ENCODE measurements at places on chromosomes 2 and 18.

DNA sequence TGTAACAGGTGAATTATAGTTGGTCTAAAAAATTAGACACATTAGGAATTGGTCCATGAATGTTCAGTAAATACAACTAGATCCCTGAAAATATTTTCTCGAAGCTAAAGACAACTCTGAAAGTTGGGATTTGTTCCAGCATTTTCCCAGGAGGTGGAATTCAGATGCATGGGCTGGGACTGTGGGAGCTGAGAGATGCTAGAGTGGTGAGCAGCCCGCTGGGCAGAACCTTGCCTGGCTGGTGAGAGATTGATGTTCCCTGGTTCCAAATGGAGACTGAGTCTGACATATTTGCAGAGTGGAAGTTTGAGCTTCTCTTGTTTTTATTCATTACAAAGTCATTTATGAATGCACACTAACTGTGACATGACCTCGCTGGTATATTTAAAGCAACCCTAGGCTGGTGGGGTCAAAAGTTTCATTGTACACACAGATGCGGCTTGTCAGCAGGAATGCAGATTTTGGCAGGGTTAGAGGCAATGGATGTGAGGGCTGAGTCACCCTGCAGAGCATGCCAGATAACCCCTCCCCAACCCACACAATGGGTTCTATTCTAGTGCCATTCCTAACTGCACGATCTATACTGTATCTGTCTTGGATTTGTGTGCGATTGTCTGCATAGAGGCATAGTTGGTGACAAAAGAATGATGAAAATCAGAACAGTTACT lies 23.5 kb upstream of the TMEM178A start:
- no peak for DNase-seq

DNA sequence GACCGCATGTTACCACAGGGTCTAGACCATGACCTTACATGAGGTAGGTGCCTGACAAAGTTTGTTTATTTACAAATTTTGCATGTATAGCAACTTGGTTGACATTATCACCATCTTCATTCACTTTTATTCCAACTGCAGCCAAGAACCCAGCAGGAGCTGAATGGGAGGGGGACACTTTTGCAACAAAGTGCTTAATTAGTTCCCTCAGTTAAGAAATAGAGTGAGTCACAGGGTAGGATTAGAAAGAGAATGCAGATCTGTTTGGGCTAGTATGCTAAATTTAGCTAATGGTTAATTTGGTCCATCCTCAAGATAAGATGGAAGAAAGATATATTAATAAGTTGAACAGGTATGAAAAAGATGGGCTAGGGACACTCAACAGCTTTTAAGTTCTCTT lies 678.9 kb downstream of the ARHGAP15 start:
- DNase-seq, result no peak

GRCh38 chr2:230903231-230904150 lies 21.6 kb downstream of the GPR55 start:
- DNase-seq, result no peak

DNA sequence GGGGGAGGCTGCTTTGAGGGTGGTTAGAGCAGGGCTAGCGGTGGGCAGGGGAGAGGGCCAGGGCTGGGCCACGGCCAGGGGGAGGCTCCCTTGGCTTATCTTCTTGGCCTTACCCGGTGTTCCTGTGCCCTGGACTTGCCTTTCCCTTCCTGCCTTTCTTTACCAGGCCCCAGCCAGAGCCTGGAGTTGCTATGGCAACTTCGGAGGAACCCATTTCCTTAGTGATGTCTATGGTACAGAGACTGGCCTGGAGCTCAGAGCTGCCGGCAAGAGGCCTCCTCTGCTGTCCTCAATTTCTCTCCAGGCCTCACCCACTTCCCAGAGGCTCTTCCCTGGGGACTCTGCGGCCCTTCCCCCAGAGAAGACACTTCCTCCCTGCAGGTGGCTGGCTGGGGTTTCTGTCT lies 11.5 kb downstream of the SPEG start:
- DNase-seq, result no peak

GRCh38 chr2:34162231-34162630 lies 563.1 kb upstream of the FAM98A start:
- no peak for DNase-seq

- DNase-seq, result no peak
Measured at GRCh38 chr2:20647738-20648137, 3.2 kb downstream of the HS1BP3 start.

DNA sequence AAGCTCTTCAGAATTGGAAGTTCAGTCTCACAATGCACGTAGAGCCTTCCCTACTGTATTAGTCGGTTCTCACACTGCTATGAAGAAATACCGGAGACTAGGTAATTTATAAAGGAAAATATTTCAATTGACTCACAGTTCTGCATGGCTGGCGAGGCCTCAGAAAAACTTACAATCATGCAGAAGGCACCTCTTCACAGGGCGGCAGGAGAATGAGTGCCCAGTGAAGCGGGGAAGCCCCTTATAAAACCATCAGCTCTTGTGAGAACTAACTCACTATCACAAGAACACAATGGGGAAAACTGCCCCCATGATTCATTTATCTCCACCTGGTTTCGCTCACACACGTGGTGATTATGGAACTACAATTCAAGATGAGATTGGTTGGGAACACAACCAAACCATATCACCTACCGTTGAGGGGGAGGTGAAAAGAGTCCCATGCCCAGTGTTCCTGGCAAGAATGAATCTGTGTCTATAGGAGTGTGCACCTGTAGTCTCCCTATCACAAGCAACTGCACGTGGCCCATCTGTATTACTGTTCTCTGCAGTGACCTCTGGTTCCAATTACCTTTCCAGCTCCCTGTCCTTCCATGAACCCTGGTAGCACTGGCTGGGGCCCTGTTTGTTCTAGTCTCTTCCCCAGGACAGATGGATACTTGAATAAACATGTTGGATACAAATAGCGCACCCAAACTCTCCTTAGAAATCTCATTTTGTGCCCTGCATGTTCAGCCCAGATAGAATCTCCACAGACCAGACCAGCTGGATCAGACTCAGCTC lies 44.4 kb upstream of the ATL2 start:
- no peak for DNase-seq

GRCh38 chr2:172423160-172423559 lies 4.2 kb upstream of the ITGA6 start:
- no peak for DNase-seq

GRCh38 chr2:23563673-23564614 lies 179.0 kb downstream of the KLHL29 start:
- DNase-seq, result no peak

DNA sequence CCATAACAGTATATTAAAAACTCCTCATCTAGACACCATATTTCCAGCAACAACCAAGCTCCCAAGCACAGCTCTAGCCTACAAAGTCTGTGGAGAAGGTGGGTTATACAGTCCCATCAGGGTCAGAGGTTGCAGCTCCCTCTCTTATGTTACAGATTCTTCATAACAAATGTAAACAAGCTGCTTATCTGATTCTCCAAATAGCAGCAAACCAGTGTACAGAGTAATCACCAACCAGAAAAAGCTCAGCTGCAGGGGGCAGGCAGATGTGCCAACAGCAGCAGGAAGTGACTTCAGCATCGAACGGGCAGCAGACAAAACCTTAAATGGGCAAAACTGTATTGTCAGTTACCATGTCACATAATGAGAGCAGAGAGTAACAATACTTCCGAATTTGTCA lies 52.9 kb upstream of the NABP1 start:
- DNase-seq, result no peak

DNA sequence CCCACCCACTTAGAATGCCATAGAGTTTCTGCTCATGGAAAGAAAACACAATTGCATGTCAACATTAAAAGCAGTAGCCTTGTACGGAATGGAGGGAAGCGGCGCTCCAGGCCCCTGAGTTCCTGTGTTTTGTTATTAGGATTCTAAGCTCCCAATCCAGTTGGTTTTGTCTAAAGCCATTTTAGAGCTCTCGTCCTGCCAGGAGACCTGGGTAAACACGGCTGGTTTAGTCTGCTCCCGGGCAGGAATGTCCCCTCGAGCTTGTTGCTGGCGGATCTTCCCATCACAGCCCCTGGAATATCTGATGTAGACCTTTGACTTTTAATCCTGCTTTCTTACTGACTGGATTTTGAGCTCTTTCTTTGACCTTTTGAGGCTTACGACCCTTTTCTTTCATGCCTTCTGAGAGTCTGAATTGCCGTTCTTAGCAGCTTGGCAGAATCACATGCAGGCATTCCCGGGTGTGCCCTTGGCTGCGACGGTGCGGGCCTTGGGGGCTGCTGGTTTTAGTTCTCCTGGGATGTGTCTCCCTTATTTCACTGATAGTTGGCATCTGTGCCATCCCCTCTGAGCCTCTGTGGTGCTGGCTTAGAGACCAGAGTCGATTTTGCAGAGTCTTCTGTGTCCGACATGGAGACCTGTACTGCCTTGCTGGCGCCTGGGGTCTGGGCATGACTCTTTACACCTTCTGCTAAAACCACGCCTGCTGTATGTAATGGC lies 25.4 kb downstream of the GREB1 start:
- no peak for DNase-seq

GRCh38 chr2:227862227-227862740 lies 9.1 kb upstream of the DAW1 start:
- DNase-seq, result no peak

DNA sequence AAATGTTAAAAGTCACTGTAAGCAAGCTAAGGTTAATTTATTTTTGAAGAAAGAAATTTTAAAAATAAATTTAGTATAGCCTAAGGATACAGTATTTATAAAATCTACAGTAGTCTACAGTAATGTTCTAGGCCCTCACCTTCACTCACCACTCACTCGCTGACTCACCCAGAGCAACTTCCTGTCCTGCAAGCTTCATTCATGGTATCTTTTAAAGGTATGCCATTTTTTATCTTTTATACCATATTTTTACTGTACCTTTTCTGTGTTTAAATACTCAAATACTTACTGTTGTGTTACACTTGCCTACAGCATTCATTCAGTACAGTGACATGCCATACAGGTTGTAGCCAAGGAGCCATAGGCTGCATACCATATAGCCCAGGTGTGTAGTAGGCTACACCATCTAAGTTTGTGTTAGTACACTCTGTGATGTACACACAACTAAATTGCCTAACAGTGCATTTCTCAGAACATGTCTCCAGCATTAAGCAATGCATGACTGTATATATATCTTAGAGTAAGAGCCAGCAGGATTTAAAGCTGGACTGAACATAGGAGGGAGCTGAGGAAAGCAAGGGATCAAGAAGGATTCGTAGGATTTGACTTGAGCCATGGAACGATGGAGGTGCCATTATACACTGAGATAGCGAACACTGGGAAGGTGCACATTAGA lies 83.1 kb upstream of the KLF7 start:
- DNase-seq, result no peak

DNA sequence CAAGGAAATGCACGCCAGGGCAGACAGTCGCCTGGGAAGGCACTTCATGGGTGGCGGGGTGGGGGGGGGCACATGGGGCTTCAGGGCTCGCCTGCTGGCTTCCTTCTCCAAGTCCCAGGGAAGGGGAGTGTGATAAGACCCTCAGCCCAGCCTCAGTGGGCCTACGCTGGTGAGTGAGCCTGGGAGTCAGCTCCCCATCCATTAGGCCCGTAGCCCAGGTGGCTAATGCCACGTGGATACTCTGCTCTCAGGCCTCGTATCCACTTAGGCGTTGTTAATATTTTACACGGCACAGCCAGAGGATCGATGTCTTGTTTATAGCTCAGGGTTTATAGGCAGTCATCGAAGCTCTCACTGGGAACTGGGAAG lies 47.1 kb downstream of the KCNIP3 start:
- no peak for DNase-seq

- no peak for DNase-seq
Measured at GRCh38 chr2:36459725-36460137, 104.2 kb downstream of the CRIM1 start.

DNA sequence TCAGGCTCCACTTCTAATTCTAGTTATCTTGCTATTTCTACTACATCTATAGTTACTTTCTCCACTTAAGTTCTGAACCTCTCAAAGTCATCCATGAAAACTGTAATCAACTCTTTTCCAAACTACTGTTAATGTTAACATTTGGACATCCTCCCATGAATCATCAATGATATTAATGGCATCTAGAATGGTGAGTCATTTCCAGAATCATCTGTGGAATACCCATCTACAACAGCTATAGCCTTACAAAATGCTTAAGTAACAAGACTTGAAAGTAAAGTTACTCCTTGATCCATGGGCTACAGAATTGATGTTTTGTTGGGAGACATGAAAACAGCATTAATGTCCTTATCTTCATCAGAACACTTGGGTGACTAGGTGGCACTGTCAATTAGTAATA lies 35.4 kb downstream of the BARD1 start:
- no peak for DNase-seq

- no peak for DNase-seq
Measured at GRCh38 chr2:55025082-55025481, 25.2 kb downstream of the RTN4 start.

DNA sequence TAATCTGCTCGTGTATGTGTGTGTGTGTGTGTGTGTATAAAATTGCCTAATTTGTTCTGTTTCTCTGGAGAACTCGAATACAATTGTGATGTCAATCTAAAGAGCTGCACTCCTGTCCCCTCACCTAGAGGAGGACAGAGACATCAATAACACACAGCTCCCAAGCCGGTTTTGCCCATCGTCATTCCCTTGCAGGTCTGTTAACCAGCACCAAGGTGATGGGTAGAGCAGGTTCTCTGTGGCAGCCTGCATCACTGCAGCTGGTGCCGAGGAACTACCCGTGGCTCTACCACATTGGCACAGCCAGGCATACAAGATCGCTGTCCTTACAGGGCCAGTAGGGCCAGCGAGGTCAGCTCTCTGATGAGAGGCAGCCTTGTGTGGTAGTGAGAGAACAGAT lies 41.0 kb downstream of the LBH start:
- no peak for DNase-seq

DNA sequence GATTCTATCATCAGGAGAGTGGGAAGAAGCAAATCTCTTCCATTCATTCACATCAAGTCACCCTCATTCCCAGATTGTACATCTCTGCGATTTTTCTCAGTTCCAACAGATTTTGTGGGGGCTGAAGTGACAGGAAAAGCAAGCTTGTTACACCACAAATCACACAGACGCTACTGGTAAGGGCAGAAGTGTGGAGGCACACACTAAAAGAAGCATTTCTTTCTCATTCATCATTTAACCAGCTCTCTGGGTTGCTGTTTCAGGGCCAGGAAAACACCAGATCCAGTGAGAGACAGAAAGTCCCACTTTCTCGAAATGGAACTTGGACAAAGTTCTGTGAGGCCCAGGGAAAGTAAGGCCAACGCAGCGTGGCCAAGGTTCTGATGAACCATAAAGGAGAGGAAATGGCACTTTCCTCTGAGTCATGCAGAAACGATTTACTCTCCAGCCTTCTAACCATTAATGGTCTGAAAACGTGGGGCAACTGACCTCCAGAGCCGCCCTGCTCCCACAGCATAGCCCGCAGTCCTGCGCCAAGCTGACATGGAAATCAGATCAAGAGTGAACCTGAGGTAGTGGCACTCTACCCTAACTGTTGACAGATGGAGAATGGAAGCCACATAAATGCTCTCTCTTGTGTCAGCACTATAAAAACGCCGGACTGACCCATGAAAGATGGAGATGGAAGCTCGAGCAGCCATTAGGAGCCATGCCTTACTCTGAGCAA lies 191.0 kb downstream of the C1D start:
- no peak for DNase-seq

Data from stimulated activated CD4-positive, alpha-beta T cell treated with anti-CD3 and anti-CD28 coated beads, Interleukin-1b, Interleukin-23, amount 100 ng/mL, for 1 hour (primary cell).